ENCODE measurements at places on chromosomes 11 and 22.

DNA sequence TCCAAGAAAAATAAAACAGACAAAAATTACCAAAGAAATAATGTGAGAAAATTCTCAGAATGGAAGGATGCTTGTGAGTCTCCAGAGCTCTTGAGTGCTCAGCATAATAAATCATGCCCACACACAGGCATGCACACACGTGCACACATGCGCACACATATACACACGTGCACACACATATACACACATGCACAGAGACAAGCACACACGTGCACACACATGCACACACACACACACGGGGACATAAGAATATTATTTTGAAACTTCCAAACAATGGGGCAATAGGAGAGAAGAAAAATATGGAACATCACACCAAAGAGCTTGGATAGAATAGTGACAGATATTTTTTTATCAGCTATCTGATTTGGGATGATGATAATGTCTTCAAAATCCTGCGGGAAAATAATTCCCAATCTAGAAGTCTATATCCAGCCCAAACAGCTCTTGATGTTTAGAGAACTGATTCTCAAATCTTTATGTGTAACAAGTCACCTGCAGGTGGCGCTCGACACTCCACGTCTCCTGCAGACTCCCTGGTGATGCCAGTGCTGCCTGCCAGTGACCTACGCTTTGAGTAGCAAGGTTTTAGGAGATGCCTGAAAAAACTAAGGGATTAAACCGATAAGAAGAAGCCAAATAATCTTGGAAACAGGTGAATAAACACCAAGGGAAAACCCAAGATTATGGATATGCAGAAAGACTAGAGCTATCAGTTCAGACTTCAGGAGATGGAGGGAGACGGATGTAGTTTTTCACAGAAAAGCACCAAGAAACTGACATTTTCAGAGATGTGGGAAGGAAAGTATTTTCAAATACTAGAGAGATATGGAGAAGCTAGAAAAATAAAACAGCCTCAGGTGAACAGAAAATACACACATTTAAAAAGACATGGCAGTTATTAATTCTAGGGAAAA lies 743.6 kb downstream of the ETS1 start:
- DNase-seq = peak; percentile 25

DNA sequence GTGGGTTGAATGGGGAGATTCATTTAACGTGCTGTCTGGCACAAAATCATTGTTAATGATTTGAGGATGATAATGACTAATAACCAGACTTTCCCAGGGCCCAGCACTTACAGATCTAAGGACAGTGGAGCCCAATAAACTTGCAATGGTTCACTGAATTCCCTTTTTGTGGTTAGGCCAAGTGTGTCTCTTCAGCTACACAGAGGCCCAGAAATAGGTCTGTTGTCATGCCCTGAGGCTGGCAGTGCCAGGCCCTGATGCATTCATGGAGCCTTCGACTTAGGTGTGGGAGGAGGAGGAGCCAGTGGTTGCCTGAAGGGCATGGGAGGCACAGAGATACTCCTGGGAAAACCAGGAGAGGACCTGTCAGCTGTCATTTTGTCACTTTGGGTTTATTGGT lies 56.1 kb downstream of the KIAA1671 start:
- DNase-seq = no peak

DNA sequence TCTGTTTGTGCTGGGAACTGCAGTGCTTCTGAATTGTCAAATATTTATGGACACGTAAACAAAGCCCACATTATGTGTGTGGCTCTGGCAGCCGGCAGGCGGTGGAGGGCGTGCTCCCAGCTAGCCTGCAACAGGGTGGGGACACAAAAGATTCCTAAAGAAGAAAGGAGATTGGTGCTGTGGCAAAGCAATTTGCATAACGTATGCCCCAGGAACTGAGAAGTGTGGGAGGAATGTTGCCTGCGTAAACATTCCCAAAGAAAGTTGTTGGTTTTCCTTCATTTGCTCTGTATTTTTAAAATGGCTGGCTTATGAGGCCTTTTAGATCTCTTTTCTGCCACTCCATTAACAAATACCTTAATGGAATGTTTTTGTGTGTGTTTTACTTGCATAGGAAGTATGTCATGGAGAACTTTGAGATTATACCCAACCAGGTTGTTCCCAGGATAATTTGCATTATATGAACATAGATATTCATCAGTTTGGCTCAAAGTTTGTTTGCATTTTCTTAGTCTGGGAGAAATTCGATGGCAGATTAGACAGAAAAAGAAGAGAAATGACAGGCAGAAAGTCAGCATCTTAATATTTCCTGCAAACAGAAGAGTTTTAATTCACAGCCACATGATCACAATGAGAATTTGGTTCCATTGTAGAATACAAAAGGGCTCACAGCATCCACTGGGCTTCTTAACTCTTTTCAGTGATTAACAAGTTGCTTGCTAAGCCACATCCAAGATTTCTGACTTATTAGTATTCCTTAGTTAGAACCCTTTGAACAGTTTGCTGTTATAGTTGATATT lies 41.8 kb upstream of the DLAT start:
- DNase-seq = no peak

DNA sequence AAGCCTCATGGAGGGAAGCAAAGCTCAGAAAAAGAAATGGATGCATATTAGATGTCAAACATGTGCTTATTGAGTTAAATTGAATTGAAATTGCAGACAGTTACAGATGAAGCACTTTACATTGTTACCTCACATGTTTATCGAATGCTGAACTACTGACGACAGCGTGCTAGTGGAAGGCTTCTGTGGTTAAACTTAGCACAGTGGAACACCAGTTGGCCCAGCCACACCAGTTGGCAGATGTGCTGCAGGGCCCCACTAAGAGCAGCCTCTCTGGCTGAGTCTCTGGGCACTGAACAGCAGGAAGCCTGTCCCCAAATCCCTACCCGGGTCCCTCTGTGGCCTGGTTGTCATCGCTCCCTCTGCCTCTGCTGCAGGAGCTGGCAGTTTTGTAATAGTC lies 242.1 kb downstream of the NTM start:
- DNase-seq = no peak

DNA sequence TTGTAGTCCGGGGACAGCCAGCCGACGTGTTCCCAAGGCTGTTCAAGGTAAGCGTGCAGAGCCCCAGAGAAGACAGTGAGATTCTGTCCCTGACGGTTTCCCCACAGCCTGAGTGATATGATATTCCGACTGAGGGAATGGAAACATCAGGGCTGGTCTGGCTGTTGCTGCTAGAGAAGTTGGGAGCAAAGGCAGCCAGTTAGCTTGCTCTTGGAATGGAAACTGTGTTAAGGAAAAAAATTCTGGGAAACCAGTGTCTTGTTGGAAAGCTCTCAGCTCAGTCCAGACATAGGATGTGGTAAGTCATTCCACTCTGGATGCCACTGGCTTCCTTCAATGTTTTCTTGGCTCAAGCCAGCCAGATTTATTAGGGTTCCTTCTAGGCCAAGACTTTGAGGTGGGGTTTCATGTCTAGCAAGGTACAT lies 8.8 kb downstream of the CRY2 start:
- no peak for DNase-seq

GRCh38 chr11:69141742-69142141 lies 14.0 kb upstream of the SMIM38 start:
- no peak for DNase-seq

DNA sequence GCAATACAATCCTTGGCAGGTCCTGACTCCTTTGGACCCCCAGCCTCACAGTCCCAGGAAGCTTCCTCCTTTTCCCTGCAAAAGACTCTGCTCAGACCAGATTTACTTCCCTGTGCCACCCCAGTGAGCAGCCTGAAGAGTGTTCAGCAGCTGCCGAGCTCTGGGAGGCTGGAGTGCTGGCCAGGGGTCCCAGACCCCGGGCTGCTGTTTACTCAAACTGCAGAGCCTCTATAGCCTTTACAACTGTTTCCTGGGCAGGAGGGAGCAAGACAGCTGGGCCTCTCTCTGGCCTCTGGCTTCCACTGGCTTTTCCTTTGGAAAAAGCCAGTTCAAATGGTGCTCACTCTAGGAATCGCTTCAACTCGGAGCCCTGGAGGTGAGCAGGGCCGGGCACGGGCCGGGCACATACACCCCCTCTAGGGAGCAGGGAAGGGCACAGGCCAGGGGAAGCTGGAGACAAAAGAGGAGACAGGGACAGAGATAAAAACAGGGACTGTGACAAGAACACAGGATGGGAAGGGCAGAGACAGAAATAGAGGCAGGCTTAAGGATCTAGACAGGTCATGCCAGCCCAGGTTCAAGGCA lies 932 bp downstream of the IRAG1 start:
- no peak for DNase-seq

- no peak for DNase-seq
These were observed 2.7 kb downstream of the FEN1 start for GRCh38 chr11:61795459-61795858.

GRCh38 chr11:130475426-130476053 lies 27.1 kb downstream of the ADAMTS15 start:
- DNase-seq = no peak

DNA sequence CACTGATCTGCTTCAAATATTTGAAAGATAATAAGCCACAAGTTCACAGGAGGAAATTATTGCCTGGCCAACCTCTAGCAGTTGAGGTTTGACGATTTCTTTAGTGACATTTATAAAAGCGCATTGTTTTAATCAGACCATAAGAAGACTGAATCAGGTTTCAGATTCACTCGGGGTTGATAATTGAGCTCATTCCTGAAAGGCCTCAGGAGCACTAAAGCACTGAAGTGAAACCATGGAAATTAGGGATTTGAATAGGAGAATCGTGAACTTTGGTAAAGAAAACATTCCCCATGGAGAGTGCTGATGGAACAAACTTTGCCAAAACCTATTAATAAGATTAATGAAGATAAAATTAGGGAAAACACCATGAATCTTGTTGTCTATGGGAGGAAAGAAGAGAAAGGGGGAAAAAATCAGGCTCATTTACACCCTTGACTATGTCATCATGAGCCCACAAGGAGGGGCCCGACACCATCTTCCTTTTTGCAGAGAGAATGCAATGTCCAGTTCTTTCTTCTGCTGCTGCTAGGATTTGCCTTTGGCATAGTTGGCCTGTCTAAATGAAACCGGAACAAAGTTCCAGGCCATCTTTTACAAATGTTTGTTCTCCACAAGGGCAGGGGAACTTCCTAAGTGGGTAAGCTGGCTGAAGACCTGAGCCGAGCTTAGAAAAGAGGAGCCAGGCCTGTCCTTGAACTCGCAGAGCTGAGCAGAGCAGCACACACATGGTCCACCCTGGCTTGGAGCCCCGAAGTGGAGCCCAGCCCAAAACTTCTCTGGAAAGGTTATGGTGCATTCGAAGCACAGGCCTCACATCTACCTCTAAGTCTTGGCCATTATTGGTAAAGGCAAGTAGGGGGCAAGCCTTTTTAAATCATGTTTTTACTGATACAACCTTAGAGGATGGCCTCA lies 56.1 kb upstream of the EIF3M start:
- DNase-seq = no peak

DNA sequence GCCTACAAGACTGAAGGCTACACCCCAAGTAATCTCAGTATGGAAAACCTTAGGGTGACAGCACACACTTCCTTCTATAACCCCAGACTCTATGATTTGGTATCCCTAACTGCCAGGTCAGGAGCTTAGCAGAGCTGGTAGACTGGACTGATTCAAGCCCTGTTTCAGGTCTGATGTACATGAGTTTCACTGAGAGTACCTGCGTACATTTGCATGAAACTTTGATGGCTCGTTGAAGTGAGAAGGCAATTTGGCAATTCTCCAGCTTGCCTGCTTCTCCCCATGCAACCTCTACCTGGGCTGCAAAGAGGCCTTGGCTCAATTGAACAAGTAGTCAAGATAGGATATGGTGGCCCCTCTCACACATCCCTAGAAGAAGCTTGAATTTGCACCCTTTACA lies 10.2 kb downstream of the FIBIN start:
- DNase-seq = no peak
